AG09309 (cell line): ENCODE measurements at places on chromosomes 7 and 10.

DNA sequence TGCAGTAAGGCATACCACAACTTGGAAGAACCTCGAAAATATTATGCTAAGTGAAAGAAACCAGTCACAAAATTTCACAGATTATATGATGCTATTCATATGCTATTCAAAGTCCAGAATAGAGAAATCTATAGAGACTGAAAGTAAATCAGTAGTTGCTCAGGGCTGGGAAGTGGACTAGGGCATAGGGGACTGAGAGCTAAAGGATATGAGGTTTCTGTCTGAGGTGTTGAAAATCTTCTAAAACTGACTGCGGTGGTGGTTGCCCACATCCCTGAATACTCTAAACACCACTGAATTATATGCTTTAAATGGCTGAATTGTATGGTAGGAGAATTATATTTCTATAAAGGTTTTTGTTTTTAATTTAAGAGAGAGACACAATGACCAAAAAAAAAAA is 161.3 kb downstream of the ELAPOR2 start:
- DNase-seq: no peak

DNA sequence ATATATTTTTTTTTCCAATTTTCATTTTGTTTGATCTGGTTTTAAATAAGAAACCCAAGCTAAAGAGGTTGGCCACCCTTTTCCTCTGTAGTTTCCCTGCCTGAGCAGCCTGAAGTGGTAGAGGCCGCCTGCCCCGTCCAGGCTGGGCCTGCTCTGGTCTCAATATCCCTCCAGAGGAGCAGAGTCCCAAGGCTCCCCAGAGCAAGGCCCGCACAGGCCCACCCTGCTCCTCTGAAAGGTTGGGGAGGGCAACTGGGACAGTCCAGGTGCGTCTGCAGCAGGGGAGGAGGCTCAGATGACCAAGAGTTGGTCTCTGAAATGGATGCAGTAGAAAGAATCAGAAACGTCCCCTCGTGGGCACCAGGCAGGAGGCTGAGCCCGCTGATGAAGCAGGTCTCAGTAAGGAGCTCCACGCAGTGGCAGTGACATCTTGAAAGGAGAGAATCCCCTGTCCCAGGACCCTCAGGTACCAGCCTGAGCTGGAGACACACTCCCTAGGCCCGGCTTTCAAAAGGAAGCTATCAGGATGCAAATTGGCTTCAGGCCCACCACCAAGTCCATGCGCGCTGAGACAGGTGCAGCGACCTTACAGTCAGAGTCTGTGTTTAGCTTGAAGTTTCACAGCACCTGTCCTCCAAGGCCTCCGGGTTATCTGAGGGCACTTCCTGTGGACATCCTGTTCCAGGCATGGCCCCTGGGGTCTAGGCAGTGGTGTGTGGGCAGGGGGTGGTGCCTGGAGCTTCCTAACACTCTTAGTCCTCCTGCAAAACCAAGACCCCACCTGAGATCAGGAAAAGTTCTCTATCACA is 37.7 kb downstream of the EN2 start:
- DNase-seq: no peak

DNA sequence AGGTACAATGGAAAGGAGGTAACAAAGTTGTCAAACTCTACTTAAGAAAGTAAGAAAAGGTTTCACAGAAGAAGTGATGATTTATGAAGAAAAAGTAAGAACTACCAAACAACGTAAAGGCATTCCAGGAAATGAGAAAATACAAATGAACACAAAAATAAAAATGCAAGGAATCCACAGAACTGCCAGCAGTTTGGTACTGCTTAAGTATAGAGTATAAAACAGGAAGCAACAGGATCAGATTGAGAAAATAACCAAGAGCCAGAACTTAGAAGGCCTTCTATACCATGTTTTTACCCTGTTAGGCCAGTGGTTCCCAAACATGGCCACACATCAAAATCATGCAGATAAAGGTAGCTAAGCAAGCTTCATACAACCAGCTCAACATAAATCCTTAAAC is 9.2 kb downstream of the NDUFA5 start:
- DNase-seq: no peak

- DNase-seq: no peak
Observed at GRCh38 chr7:42575171-42575570, 336.7 kb downstream of the C7orf25 start.

DNA sequence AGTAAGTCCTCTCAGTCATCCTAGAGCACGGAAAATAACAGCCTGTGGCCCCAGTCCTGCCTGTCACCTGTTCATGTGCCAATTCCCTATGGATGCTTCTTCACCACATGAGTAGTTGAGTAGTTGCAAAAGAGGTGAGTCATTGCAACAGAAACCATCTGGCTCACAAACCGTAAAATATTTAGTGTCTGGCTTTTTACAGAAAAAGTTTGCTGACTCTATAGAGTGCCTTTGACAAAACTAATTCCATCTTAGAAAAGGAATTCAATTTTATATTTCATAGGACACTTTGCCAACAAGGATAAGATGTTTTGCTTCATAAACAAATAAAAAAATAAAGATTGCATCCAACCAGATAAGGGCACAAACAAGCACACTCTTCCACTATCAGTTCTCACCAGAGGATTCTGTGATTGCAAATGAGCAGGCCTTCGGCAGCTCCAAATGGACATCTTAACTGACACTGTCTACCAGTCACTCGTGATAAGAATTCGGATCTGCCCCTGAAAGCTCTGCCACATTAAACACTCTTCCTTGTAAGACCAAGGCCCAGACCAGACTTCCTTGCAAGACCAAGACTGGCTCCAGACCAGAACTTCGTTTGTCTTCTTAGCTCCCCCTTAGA is 242.7 kb upstream of the SEMA3C start:
- DNase-seq: peak; percentile 93

- DNase-seq: no peak
Observed at GRCh38 chr7:55381189-55381588, 16.1 kb downstream of the LANCL2 start.

GRCh38 chr10:74771054-74771453 is 55.3 kb upstream of the KAT6B start:
- no peak for DNase-seq
